ENCODE measurements at places on chromosomes 7 and 10.

- no peak for DNase-seq
These were observed 20.4 kb downstream of the CCNY start for GRCh38 chr10:35356725-35357092.

GRCh38 chr7:122597277-122597676 lies 101.6 kb downstream of the RNF133 start:
- DNase-seq: no peak

GRCh38 chr10:1203704-1204103 lies 147.5 kb downstream of the WDR37 start:
- no peak for DNase-seq

DNA sequence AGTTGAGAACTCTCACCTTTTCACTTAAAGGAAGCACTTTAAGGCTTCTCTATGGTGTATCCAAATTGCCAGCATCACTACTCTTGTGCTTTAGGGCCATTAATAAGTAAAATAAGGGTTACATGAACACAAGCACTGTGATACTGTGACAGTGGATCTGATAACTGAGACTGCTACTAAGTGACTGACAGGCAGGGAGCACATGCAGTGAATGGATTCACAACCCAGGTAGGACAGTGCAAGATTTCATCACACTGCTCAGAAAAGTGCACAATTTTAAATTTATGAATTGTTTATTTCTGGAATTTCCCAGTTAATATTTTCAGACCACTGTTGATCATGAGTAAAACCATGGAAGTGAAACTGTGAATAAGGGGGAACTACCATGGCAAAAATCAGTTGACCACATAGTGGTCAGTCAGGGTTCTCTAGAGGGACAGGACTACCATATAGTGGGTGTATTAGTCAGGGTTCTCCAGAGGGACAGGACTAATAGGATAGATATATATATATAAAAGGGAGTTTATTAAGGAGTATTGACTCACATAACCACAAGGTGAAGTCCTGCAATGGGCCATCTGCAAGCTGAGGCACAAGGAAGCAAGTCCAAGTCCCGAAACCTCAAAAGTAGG lies 20.9 kb upstream of the CYP51A1 start:
- no peak for DNase-seq

DNA sequence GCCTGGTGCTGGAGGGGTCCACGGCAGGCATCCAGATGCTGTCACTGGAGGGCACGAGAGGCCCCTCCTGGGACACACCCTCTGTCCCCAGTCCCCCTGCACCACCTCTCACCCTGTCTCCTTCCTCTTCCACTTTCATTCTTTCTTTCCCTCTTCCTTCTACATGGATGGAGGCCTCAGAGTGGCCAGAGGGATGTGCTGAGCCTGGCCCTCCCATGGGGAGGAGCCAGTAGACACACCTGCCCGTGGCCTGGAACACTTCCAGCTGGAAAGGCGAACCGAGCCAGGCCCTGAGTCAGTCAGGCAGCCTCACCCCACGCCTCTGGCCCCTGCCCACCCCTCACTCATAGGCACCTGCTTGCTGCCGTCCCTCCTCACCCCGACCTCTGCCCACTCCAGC lies 55.9 kb upstream of the MXI1 start:
- DNase-seq: no peak

All from AG10803 (cell line).